ENCODE measurements at places on chromosomes 13 and 19.

- no peak for DNase-seq
Measured at GRCh38 chr13:76035711-76036110, 399.6 kb downstream of the LMO7 start.

DNA sequence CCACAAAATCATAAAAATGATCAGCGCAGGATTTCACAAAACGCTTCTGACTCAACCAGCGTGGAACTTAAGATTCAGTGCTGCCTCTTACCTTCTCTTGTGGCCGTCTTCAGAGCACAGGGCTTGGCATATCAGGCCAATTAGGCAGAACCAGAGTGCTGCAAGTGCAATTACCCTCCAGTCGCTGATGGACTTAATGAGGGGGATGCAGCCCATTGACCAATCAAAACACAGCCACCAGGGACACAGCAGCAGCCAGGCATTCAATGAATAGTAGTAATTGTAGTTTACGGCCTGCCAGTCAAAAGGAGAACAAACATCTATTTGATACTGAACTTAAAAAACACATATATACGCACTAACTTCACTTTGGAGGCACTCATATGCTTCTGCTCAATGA, 38.2 kb downstream of the TMTC4 start:
- no peak for DNase-seq

DNA sequence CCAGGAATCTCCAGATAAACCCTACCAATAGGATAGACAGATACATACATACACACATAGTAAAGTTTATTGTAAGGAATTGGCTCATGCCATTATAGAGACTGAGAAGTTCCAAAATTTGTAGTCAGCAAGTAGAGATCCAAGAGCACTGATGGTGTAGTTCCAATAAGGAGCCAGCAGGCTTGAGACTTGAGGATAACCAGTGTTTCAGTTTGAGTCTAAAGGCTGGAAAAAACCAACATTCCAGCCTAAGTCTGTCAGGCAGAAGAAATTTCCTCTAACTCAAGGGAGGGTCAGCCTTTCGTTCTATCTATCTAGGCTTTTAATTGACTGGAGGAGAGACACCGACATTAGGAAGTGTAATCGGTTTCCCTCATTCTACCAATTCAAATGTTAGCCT, 110.2 kb upstream of the TSHZ3 start:
- DNase-seq: no peak

DNA sequence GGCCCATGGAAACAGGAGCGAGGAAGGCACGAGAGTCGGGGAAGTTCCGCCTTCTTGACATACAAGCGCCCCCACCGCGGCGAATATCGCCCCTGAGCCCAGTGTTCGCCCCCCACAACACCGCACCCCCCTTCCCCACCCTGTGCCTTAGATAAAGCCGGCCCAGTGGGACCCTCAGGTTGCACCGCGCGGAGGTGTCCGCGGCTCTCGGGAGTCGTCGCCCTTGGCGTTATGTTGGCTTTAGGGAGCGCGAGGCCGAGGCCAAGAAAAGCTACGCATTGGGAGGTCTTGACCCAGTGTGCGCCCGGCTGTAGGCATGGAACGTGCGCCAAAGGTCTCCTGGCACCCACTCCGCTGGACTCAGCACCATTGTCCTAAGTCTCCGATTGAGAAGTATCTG, 603 bp upstream of the ZNF132 start:
- DNase-seq: no peak

DNA sequence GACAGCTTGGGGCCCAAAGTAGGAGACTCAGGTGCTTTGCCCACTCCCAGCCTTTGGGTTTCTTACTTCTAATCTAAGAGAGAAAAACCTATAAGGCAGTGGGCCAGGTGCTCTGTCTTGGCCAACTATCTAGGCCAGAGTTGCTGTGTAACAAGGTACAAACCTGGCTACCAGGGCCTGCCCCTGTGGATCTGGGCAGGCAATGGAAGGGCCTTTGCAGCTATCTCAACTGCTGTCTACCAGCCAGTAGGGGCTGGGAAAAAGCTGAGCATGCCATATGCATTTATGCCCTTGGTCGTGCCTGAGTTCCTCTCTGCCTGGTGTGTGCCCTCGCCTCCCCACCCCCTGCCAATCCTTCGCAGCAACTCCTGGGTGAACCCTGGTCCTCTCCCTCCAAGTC, 16.7 kb upstream of the SERPINE3 start:
- no peak for DNase-seq

- DNase-seq: no peak
Measured at GRCh38 chr13:28805193-28805819, 14.8 kb upstream of the MTUS2 start.
